ENCODE measurements at places on chromosomes 2 and 18. TPM values are rescaled to one million over a fixed set of nuclear protein-coding genes. Genes with fewer than 3 reads are reported as not detected.

The TUBB8B gene
- total RNA-seq: not detected

The EMILIN1 gene
- total RNA-seq: 20.2 TPM

The LIMS1 gene
- 56.8 TPM for total RNA-seq

GRCh38 chr2:105937498-105938097 is 192.9 kb downstream of the NCK2 start:
- no peaks in the 10 kb centered on the region for H3K27me3 ChIP-seq
- H3K4me3 ChIP-seq: no peak overlapping the region
- peak; percentile 18 for DNase-seq
- no peaks in the 10 kb centered on the region for H3K4me1 ChIP-seq
- no peak overlapping the region for H3K27ac ChIP-seq

- no peak for DNase-seq
- no peaks in the 10 kb centered on the region for H3K4me1 ChIP-seq
- no peak overlapping the region for H3K27ac ChIP-seq
- H3K4me3 ChIP-seq: no peak overlapping the region
- no peaks in the 10 kb centered on the region for H3K27me3 ChIP-seq
Measured at GRCh38 chr2:142805244-142805643, 72.2 kb upstream of the KYNU start.

DNA sequence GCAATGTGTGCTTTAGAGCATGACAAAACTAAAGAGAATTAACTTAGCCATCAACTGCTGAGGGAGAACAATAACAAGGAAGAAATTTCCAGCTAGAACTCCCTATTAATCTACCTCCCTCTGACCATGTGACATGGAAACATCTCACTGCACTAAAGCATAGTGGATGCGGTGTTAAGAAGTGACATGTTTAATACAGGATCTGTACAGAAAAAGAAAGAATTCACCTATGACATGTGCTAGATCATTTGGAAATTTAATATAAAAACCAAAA is 202.3 kb upstream of the KLHL14 start:
- no peaks in the 10 kb centered on the region for H3K27me3 ChIP-seq
- no peak overlapping the region for H3K27ac ChIP-seq
- DNase-seq: no peak
- no peaks in the 10 kb centered on the region for H3K36me3 ChIP-seq

- no peaks in the 10 kb centered on the region for H3K4me1 ChIP-seq
- H3K27ac ChIP-seq: peak overlapping the region; percentile 38
- peaks cover 55% of the 10 kb centered on the region for H3K36me3 ChIP-seq
- no peak overlapping the region for H3K4me3 ChIP-seq
- no peaks in the 10 kb centered on the region for H3K27me3 ChIP-seq
- DNase-seq: no peak
Measured at GRCh38 chr2:85049236-85049635, 78.3 kb downstream of the KCMF1 start.

GRCh38 chr2:36461039-36461681 is 105.6 kb downstream of the CRIM1 start:
- H3K4me1 ChIP-seq: no peaks in the 10 kb centered on the region
- no peak for DNase-seq
- no peaks in the 10 kb centered on the region for H3K36me3 ChIP-seq
- H3K4me3 ChIP-seq: no peak overlapping the region
- H3K27ac ChIP-seq: no peak overlapping the region
- H3K27me3 ChIP-seq: peaks cover 72% of the 10 kb centered on the region

All from cardiac muscle cell (in vitro differentiated cells and primary cell).